ENCODE measurements at places on chromosomes 2 and 18.

- DNase-seq, result peak; percentile 95
Measured at GRCh38 chr2:215843579-215843978, 169.8 kb downstream of the MREG start.

DNA sequence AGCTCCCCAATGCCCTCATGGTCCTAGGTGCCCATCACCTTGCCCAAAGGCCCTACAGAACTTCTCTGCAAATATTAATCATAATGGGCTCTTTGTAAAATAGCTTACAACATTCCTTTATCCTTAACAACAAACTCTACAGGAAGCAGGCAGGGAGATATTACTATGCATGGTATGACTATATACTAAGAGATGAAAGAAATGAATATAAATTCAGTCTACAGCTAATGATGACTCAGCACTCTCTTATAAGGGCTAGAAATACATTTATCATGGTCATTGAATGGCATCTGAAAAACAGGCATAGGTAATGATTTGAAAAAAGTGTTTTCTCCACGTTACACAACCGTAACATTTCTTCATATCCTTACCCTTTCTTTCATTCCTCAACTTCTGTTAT is 254.8 kb upstream of the DSEL start:
- peak; percentile 86 for DNase-seq

GRCh38 chr2:157364257-157364974 is 38.8 kb upstream of the ERMN start:
- DNase-seq, result peak; percentile 33

- peak; percentile 76 for DNase-seq
Measured at GRCh38 chr18:55096263-55096951, 137.1 kb upstream of the CCDC68 start.

DNA sequence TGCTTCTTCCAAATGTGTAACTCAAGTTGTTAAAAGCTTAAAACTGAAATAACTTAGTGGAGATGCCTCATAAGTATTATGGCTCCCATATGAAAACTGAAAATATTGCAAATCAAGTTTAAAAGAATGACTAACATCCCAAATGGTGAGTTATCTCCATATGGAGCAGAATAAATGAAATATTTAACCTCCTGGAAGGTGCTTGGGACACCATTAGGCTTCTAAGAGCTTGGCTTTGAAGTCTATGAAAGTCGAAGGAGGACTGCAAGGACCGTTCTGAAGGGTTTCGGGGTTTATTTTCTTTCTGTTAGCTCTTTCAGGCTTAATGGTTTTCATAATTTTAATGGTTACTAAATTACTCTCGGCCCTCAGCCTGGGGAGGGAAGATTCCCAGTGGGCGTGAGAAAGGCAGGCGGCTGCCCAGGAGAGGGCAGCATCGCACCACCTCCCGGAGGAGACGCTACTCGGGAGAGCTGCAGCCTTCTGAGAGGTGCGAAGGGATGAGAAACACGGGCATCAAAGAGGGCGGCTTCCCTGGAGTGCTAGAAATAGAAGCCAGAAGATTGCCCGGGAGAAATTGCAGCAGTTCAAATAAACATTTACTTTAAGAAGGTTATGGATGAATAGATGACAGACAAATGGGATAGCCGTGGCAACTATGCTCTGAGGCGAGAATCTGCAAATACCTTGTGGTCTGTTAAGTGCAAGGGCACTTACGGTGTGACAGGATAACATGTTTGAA is 43.1 kb downstream of the MAP3K19 start:
- DNase-seq, result peak; percentile 60

DNA sequence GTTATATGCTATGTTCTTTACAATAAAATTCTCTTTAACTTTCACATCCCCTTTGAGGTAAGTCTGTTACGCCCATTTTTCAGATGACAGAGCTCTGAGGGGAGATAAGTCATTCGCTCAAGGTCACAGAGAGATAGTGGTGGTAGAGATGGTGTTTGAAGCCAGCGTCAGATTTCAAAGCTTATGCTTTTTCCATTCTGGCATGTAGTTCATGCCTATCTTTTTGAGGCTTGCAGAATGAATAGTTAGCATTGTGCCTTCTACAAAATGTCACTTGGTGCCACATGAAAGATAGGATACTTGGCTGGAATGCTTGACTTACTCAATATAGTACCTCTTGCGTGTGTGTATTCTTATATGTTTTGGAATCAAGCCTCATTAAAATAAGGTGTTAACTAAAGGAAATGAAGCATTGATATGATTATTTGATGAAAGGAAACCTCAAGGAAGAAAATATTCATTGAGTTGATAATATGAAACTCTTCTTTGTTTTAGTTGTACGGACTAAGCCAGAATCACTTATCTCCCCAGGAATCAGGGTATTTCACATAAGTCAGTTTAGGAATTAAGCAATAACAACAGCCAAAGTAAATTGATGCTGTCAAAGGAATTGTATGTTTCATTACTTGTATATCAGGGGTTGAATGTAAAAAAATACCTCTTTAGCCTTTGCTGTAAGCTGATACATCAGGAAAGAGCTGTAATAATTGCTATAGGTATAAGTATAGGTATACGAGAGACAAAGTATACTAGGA is 15.5 kb downstream of the SPATS2L start:
- no peak for DNase-seq

GRCh38 chr2:169009865-169010579 is 21.1 kb downstream of the ABCB11 start:
- no peak for DNase-seq

- DNase-seq, result no peak
Measured at GRCh38 chr18:79487183-79487800, 91.6 kb downstream of the NFATC1 start.

GRCh38 chr2:71700041-71700657 is 246.8 kb downstream of the DYSF start:
- DNase-seq, result no peak

- no peak for DNase-seq
Measured at GRCh38 chr2:23734416-23734815, 192.5 kb downstream of the ATAD2B start.

DNA sequence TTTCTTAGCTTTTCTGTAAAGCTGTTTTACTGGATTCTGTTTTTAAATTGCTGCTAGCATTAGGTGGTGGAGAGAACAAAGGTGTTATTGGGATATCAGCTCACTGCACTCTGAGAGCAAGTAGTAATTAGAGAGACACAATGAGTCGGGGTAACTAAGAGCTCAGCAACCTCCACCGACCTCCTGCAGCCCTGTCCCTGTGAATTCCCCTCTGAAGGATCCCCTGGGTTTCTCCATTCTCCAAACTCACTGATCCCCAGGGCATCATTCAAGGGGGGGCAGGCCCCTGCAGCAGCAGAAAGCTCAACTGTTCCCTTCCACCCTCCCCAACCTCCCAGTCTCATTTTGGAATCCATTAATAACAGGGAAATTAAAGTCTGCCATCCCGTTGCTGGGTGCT is 73.0 kb downstream of the MTCL1 start:
- no peak for DNase-seq

- DNase-seq, result no peak
Measured at GRCh38 chr2:165122521-165122920, 81.3 kb downstream of the SCN3A start.

GRCh38 chr2:21155365-21156136 is 31.8 kb downstream of the TDRD15 start:
- no peak for DNase-seq

DNA sequence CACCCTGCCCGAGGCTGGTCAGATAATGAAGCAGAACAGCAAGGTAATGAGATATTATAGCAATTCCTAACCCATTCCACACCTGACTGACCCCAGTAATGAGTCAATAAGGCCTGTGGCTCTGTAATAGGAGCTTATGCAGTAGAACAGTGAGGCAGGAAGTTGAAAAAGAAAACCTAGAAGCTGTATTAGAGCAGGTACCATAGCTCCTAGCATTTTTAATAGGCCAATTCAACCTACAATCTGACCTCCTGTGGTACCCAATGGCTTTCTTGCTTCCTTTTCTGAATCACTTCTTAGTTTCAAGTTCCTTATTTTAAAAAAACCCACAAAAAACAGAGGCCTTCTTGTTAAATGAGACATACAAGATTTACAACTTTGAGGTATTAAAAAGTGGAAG is 43.6 kb upstream of the MAP2 start:
- DNase-seq, result no peak

DNA sequence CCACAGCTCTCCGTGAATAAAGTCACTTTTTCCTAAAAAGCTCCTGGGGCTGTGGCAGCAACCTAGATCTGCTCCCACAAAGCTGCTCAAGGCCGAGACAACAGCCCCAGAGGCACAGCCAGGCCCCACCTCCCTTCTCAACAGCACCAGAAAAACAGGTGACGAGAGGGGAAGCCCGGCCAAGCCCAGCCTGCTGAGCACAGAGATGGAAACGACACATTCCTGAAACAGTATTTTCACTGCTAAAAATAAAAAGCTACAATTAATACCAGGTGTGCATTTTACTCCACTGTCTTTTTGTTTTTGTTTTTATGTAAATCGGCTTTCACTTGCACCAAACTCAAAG is 199.3 kb downstream of the HDAC4 start:
- peak; percentile 24 for DNase-seq

DNA sequence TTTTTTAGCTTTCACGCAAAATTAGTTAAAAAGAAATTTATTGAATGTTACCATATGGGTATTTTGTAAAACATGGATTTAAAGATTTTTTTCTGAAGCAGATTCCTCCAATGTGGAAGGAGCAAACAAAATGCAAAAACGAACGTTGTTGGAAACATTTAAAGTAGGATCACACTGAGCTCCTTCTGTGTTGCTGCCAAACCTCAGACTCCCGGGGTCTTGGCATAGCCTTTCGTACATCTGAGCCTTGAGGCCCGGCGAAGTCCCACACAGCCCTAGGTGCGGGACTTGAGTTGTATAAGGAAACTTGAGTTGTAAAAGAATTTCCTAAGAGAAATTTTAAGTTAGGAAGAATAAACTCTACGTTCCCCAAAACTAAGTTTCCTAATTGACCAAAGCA is 52.0 kb upstream of the CD226 start:
- DNase-seq, result no peak

- no peak for DNase-seq
Measured at GRCh38 chr18:28650860-28651259, 473.9 kb upstream of the CDH2 start.

DNA sequence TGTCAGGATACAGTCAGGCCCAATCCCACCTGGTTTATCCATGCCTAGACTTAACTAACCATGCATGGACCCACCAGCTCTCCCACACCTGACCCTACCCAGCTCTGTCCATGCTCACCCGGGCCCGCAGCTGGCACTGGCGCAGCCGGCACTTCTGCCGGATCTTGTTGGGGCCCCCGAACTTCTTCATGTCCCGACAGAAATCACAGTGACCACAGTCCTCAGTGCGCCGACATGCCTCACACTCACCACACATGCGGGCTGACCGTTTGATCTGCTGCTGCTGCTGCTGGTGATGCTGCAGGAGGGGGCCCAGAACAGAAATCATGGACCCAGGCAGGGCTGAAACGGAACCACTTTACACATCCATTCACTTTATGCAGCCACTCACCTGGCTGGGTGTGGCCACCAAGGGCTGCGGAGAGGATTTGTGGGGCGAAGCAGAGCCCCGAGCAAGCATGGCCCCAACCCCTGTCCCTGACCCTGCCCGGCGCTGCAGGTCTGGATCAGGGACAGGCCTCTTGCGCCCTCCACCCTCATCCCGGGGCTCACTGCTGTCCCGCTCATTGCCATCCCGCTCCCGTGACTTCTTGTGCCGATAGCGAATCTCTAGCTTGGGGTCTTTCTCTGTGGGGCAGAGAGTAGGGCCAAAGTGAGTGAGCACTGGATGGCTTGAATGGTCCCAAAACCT is 1.7 kb downstream of the CXXC1 start:
- no peak for DNase-seq

- no peak for DNase-seq
Measured at GRCh38 chr2:69021727-69022126, 8.7 kb downstream of the ANTXR1 start.

DNA sequence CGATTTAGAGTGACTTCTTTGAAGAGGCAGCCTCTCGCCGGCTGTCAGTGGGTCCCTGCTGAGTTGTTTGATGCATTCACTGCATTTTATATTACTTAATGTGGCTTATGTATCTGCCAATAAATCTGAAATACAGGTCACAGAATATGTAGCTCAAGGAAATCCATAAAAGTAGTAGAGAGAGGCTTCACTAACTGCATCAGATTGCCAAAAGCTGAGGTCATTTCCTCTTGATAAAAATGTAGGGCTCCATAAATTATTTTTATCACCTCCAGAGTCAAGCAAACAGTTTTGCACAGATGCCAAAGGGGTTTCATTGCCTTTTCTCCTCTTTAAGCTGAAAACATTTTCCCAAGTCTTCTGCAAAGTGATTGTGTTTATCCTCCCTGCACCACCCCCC is 36.5 kb upstream of the CCDC93 start:
- DNase-seq, result peak; percentile 71

DNA sequence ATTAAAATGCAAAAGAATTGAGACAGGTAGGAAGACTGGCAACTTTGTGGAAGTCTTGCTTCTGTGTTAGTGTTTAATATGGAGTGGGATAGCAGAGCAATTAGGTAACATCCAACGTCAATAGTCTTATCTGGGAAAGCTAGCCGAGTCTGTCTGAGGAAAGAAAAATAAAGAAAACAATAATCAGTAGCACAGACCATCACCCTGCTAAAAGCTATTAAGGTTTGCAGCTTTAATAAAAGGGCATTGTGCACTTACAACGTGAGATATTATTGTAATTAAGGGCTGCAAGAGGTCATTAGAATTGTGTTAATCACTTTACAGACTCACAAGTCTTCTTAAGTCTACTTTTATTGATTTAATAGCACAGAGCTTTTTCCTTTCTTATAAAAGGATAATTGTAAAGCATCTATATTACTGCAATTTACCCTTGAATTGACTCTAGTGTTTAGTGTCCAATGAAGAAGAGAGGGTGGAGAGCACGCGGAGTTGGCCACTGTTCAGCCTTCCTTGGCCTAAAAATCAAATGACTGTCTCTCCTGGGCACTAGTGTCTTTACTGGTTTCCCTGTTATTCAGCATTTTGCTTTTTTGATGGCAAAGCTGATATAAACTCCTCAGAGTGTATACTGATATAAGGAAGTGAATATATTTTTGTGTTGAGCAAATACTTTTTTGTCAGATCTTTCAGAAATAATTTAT is 2.0 kb downstream of the CDH7 start:
- DNase-seq, result no peak

- no peak for DNase-seq
Measured at GRCh38 chr2:152655880-152656279, 61.4 kb downstream of the PRPF40A start.

GRCh38 chr18:43931439-43931838 is 654.1 kb upstream of the SYT4 start:
- DNase-seq, result peak; percentile 20

DNA sequence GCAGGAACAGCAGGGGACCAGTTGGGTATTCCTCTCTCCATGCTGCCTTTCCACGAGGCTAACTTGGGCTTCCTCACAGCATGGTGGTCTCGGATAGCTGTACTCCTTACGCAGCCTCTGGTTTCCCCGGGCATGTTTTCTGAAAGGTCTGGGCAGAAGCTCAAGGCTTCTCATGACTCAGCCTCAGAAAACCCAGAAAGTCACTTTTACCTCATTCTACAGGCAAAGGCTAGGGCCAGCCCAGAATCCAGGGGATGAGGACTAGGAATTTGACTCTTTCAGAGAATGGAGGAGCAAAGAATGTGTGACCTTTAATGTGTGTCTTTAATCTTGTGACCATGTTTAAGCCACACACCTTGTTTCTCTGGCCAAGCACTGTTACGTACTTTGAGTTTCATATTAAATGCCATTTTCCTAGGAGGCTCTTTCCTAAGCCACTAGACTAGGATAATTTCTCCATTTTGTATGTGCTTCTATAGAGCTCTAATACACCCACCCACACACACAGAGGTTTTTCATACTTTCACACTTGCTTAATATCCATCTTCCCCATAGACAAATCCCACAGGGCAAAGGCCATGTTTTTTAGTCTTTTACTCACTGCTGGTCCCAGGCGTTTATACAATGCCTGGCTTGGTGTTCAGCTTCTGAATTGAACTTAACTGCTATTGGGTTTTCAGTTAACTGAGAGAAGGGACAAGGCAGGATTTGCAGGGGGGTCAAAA is 77.3 kb downstream of the LONRF2 start:
- peak; percentile 64 for DNase-seq

Data from fibroblast of skin of right biceps (primary cell).